ENCODE measurements at places on chromosomes 12 and 14. TPM values are rescaled to one million over a fixed set of nuclear protein-coding genes. Genes with fewer than 3 reads are reported as not detected.

Gene BDKRB1
- total RNA-seq, result 46.7 TPM

Gene TPH2
- not detected for total RNA-seq

Gene SCN8A
- total RNA-seq, result 0.88 TPM

Gene TMEM179
- total RNA-seq, result not detected

Gene LRP1-AS
- total RNA-seq, result not detected

Gene TUBA1B
- 336 TPM for total RNA-seq

Gene ENDOU
- not detected for total RNA-seq

Gene SNRNP35
- total RNA-seq, result 15.5 TPM

Gene C12orf54
- total RNA-seq, result not detected

Gene MYG1
- 53.1 TPM for total RNA-seq

Gene NOVA1
- total RNA-seq, result under 0.01 TPM

Gene BDKRB2
- total RNA-seq, result 85.5 TPM

Gene STYK1
- total RNA-seq, result not detected

Gene CHD8
- total RNA-seq, result 43.8 TPM

Gene SRRM4
- total RNA-seq, result not detected

Gene CCDC60
- total RNA-seq, result not detected

Gene MRPL51
- total RNA-seq, result 74.8 TPM

Gene SLC25A21
- total RNA-seq, result under 0.01 TPM

Gene ETFBKMT
- total RNA-seq, result 3.1 TPM

Gene CCDC198
- not detected for total RNA-seq

Gene HOXC11
- total RNA-seq, result under 0.01 TPM

Gene CLEC7A
- total RNA-seq, result 0.14 TPM

Gene PNMA1
- 28.1 TPM for total RNA-seq

Gene ANAPC5
- total RNA-seq, result 192 TPM

Gene STXBP6
- 5.6 TPM for total RNA-seq

Gene GLI1
- 1.1 TPM for total RNA-seq

Gene ARMH4
- total RNA-seq, result 1.9 TPM

Gene DBX2
- not detected for total RNA-seq

Gene L2HGDH
- total RNA-seq, result 1.8 TPM

Gene GYS2
- total RNA-seq, result not detected

Gene ENO2
- 8.2 TPM for total RNA-seq

Gene E2F7
- total RNA-seq, result 46.2 TPM

Gene ASB8
- total RNA-seq, result 21.2 TPM

Gene OR10AD1
- not detected for total RNA-seq

Gene RASSF8
- 80.6 TPM for total RNA-seq

Gene ASB2
- 1.1 TPM for total RNA-seq

Gene FAM181A
- total RNA-seq, result not detected

Gene CD163L1
- 2.4 TPM for total RNA-seq

Gene GTF2H3
- 47.4 TPM for total RNA-seq

Gene ASPG
- total RNA-seq, result not detected

Gene SPTB
- total RNA-seq, result 0.22 TPM

Gene TAS2R13
- 1.8 TPM for total RNA-seq

Gene NDRG2
- total RNA-seq, result 1.7 TPM

Gene CLEC2A
- total RNA-seq, result not detected

Gene RND1
- total RNA-seq, result 0.44 TPM

Gene VWF
- 1.3 TPM for total RNA-seq

Gene MFAP5
- total RNA-seq, result 0.86 TPM

Gene KRT73
- not detected for total RNA-seq

Gene GPR84
- not detected for total RNA-seq

Measured in placental pericyte (primary cell).